A172 (cell line): ENCODE measurements at places on chromosomes 3 and 15. TPM values are rescaled to one million over a fixed set of nuclear protein-coding genes. Genes with fewer than 3 reads are reported as not detected.

DNA sequence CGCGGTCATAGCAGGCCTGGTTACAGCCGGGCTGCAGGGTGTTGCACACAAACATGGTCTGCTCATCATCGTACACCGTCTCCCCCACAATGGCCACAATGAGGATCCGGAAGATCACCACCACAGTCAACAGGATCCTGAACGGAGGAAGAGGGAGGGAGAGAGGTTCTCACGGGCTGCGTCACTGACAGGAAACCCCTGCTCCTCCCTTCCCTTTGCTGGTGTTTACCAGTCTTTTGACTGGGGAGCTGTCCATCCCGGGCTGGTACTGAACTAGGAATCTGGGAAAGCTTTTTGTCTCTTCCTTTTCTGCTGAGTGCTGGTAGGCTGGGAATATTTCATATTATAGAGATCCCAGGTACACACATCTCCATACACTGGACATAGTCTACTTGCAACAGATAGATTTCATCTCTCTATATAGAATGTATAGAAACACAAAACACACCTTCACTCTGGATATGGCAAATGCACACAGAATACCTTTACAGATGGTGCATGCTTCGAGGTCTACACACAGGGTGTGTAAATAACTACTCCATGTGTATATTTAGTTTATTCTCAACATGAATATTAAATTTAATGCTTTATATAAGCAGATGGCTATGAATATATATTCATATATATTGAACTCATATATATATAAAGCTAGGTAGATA, 1.4 kb downstream of the GJD2 start:
- DNase-seq, result peak; percentile 68

- peak; percentile 46 for DNase-seq
These were observed 519.7 kb downstream of the FOXP1 start for GRCh38 chr3:71063773-71064290.

- DNase-seq, result peak; percentile 42
These were observed 16.1 kb upstream of the ATP8B4 start for GRCh38 chr15:50135031-50135551.

DNA sequence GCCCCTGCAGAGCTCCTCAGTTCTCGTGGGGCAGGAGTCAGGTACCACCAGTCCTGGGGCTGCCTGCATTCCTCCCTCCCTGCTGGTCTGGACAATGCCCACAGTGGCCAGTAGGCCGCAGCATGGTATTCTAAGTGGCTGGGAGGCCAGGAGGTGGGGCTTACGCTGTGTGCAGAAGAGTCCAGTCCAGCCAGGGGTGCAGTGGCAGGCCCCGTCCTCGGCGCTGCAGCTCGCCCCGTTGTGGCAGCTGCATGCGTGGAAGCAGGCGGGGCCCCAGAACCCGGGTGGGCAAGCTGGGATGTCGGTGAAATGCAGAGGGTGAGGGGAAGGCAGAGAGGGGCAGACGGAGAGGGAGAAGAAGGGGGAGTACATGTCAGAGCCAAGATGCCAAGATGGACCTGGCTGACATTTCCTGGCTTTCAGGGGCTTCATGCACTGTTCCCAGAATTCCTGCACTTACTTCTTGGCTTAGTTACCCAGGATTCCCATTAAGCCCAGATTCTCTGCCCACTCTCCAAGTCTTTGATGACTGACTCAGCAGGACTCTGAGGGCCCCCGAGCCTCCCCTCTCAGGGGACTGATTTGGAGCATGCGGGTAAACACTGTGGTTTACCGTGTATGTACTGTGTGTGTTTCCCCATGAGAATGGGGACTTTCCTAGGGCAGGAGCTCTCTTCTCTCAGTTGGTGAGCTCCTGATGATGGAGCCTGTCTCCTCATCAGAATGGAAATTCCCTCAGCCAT, 47.5 kb downstream of the RAB11A start:
- peak; percentile 63 for DNase-seq

- no peak for DNase-seq
These were observed 12.4 kb downstream of the GP5 start for GRCh38 chr3:194386648-194387047.

DNA sequence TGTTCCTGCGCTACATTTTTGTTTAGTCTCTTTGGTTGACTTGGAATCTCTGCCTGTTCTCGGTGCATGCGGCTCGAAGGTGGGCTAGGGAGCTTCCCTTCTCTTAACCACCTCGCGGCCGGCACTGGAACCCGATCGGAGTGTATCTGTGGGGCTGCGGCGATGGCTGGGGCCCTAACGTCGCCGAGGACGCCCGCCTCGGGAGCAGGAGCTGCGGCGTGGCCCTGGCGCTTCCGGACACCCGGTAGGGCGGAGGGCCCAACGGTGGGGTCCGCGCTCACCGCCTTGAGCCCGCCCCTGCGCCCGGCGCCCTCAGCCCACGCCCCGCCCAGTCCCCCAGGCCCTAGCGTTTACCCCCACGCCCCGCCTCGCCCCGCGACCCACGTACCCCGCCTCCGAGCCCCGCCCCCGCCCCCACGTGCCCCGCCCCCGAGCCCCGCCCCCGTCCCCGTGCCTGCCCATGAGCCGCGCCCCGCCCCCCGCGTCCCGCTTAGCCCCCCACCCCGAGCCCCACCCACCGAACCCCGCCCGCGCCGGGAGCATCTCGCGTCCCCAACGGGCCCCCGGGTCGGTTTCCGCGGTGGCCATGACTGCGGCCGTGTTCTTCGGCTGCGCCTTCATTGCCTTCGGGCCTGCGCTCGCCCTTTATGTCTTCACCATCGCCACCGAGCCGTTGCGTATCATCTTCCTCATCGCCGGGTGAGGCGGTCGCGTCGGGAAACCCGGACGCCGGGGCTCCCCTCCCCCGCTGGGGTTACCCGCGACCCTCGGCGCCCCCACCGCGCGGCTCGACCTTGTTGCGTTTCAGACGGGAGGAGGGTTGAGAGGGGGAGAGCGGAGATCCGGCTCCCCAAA, at the start of gene APH1B:
Gene APH1B (plus strand): TSS at position 568 of the 855 bp plus-strand sequence. CDS start 19 bp downstream, at position 587.
- peak; percentile 55 for DNase-seq

GRCh38 chr3:40242216-40242615, 67.3 kb upstream of the EIF1B start:
- DNase-seq, result no peak

- DNase-seq, result peak; percentile 84
These were observed 149.5 kb downstream of the SMAD6 start for GRCh38 chr15:66851311-66852063.

CNTN3 gene
- not detected in 2 replicates for total RNA-seq

ITIH1 gene
- total RNA-seq, result not detected in 2 replicates

PLSCR2 gene
- not detected in 2 replicates for total RNA-seq

HCLS1 gene
- total RNA-seq, result 0.24 and 0.83 TPM in 2 replicates
